ENCODE measurements at places on chromosomes 5 and 9. TPM values are rescaled to one million over a fixed set of nuclear protein-coding genes. Genes with fewer than 3 reads are reported as not detected.

The SIGMAR1 gene
- total RNA-seq: 93.2 TPM

The ZBED3 gene
- 0.29 TPM for total RNA-seq

The PCDHB9 gene
- total RNA-seq: 0.10 TPM

GRCh38 chr5:37088009-37088408 is 161.2 kb downstream of the CPLANE1 start:
- DNase-seq: no peak

- DNase-seq: peak; percentile 2
Measured at GRCh38 chr9:2597483-2597882, 24.1 kb upstream of the VLDLR start.

DNA sequence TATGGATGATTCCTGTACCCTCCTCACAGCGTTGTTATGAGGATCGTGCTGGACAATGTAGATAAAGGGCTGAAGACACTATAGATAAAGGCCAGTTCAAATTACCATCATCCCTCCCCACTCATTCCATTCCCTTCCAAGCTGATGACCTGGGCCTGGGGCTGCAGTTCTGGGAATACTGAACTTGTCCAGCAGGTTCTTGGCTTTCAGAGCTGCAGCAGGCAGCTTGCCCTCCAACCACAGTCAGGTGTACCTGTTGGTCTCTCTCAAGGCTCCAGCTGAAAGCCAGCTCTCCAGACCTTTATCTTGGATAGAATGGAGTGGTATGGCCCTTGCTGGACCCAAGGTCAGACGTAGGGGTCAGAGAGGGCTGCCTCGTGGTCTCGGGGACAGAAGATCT is 92.5 kb downstream of the PCDH1 start:
- DNase-seq: no peak

- DNase-seq: no peak
Measured at GRCh38 chr5:157180374-157181264, at the start of gene ITK. TSS of gene ITK (plus strand) at chr5:157180840. CDS start at chr5:157180978, 138 bp downstream.

- no peak for DNase-seq
Measured at GRCh38 chr5:171840711-171841522, 55.3 kb downstream of the SMIM23 start.

- DNase-seq: peak; percentile 44
Measured at GRCh38 chr5:52802272-52802973, 14.7 kb downstream of the ITGA1 start.

GRCh38 chr5:8700671-8701070 is 831.7 kb downstream of the MTRR start:
- no peak for DNase-seq

DNA sequence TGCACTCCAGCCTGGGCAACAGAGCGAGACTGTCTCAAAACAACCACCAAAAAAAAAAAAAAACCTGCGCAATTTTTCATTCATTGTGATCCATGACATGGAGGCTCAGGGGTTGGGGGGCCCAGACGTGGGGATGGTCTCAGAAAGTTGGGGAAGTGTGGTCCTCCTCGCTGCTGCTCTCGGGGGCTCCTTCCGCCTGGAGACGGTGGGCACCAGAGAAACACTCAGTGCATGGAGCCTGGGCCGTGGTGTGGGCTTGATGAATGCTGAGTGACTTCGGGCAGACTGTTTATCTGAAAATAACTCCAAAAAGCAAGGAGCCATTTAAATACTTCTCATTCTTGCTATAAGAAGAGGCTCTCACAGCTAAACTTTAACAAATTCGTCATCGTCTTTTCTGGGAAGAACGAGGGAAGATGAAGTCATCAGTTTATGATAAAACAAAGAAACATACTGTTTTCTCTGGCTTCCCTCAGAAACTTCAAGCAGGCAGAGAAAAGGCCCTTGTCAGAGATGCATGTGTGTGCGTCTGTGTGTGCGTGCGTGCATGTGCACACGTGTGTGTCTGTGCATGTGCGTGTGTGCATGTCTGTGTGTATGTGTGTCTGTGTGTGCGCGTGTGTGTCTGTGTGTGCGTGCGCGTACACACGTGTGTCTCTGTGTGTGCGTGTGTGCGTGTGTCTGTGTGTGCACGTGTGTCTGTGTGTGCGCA is 35.0 kb downstream of the RASGEF1C start:
- peak; percentile 57 for DNase-seq

Measured in RPMI7951 (cell line).